ENCODE measurements at places on chromosomes 7 and 10. TPM values are rescaled to one million over a fixed set of nuclear protein-coding genes. Genes with fewer than 3 reads are reported as not detected.

The PPP1R17 gene
- not detected for total RNA-seq

The PLXDC2 gene
- 21.8 TPM for total RNA-seq

The SLC18A3 gene
- total RNA-seq: not detected

The TSPAN15 gene
- 18.7 TPM for total RNA-seq

- DNase-seq: peak; percentile 98
Measured at GRCh38 chr7:114889646-114890285, 32.1 kb upstream of the MDFIC start.

DNA sequence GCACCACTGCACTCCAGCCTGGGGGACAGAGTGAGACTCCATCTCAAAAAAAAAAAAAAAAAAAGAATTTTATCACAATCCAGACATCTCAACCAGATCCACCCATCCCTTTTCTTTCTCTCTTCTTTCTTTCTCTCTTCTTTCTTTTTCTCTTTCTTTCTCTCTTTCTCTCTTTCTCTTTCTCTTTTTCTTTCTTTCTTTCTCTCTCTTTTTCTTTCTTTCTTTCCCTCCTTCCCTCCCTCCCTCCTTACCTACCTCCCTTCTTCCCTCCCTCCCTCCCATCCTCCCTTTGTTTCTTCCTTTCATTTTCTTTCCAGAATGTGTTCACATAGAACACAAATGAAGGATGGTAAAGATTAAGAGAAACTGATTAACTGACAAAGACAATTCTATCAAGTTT is 18.1 kb upstream of the HOXA13 start:
- DNase-seq: no peak

Measured in A172 (cell line).